PC-3 (cell line): ENCODE measurements at places on chromosomes 7 and 10. TPM values are rescaled to one million over a fixed set of nuclear protein-coding genes. Genes with fewer than 3 reads are reported as not detected.

GRCh38 chr10:42984035-42984610 is 92.7 kb upstream of the RET start:
- no peak for DNase-seq

DNA sequence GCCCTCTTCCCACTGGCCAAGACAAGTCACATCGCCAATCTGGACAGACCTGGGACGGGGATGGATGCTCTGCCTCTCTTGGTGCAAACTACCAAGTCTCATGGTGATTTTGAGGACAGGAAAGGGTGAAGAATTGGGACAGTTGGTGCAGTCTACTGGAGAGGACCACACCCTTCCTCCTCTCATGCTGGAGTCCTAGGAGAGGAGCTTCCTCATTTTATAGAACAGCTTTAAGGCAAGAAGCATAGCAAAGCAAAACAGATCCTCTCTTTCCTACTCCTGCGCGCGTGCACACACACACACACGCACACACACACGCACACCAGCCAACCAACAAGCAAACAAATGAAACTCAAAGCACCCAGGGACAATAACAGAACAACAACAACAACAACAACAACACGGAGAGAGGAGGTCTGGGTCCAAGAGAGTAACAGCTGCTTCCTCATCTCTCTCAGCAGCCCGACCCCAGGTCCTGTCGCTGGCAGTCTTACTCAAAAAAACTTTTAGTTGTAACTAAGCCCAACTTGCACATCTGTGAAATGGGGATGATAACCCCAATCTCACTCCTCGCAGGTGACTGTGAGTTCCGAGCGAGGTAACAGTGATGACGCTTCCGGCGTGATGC is 83.4 kb downstream of the TMEM178B start:
- DNase-seq: no peak

DNA sequence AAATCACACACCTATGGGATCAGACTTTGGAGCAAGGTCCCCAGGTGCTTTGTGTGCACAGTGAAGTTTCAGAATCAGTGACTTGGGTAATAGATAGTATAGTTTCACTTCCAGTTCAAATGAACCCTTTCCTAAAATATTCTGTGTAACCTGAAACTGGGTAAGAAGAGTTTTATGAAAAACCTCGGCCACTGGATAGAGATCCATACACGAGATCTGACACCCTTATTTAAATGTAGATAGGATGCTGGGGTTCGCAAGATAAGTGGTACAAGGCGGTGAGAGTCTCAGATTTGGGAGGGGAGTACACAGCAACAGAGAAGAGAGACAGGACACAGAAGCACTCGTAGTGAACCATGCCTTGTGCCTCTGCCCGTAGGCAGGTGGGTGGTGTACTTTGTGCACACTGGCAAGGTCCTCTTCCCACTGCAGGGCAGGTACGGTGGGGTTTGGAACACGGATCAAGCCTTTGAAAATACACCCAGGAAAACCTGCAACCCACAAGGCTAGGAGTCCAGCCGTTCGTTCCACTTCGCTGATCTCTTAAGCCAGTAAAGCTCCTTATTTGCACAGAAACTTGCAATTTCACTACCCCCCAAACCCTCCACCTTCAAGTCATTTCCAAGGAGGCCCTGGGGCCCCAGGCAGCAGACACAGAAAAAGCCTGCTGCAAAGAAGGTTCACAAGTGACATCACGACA is 162.8 kb downstream of the USP6NL start:
- DNase-seq: no peak

GRCh38 chr10:73634421-73634820 is 6.9 kb downstream of the MYOZ1 start:
- DNase-seq: no peak

The OPN1SW gene
- not detected in 2 replicates for total RNA-seq

- DNase-seq: no peak
Measured at GRCh38 chr7:106430103-106430502, 145.3 kb upstream of the NAMPT start.

- peak; percentile 37 for DNase-seq
Measured at GRCh38 chr7:12434012-12434642, 30.5 kb upstream of the VWDE start.

DNA sequence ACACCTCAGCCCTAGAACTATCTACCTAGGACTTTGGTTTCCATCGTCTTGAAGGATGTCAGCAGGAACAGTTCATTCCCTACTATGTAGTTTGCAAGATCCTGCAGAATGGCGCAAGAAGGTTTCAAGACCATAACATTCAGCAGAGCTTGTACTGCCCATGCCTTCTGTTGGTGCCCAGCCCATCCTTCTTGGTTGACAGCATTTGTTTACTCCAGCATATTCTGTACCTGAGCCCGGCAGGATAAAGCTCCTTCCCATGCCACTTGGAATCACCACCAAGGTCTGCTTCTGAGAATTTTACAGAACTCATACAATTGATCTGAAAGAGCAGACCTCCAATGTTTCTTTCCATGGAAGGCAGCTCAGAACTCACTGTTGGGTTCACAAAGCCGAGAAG is 150.8 kb downstream of the ARID5B start:
- DNase-seq: no peak

The DUS4L gene
- total RNA-seq: 10.2 and 12.9 TPM in 2 replicates

The CFAP70 gene
- total RNA-seq: 0.73 and 0.92 TPM in 2 replicates

GRCh38 chr10:23172429-23173213 is 19.5 kb upstream of the PTF1A start:
- no peak for DNase-seq

DNA sequence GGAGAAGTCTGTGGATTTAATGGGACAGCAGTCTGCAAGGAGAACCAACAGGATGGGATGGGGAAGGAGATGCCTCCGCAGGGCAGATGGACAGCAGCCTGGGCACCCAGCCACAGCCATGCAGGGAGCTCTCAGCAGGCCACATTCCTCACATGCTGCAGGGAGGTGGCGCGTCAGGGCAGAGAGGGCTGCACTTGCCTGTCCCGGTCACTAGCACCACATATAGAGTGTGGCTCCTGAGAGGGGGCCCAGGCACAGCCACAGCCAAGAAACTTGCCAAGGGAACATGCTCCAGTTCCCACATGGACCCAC is 86.8 kb upstream of the ZMIZ1 start:
- no peak for DNase-seq

The NKX1-2 gene
- total RNA-seq: 0.36 and 0.86 TPM in 2 replicates

DNA sequence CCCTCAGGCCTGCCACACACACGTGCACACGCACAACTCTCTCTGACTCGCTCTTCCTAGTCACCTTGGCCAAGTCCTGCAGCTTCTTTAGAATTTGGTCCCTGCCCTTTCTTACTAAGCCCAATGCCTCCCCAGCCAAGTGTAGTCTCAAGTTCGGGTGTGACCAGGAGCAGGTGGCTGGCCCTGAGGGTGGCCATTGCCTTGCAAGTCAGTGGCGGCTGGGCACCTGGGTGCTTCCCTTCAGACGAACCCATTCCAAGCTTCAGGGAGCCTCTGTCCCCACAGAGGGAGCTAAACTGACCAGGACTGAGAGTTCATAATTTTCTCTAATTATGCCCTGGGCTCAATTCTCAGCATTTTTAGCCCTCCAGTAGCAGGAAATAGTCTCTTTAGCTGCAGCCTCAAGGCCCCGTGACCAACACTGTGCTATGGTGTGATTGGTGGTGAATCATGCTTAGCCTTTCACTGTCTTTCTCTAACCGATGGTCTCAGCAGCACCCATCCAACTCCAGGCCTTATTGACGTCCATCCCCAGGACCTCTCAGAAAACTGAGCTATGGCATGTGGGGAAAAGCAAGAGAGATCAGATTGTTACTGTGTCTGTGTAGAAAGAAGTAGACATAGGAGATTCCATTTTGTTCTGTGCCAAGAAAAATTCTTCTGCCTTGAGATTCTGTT is 34.7 kb upstream of the FXYD4 start:
- no peak for DNase-seq

DNA sequence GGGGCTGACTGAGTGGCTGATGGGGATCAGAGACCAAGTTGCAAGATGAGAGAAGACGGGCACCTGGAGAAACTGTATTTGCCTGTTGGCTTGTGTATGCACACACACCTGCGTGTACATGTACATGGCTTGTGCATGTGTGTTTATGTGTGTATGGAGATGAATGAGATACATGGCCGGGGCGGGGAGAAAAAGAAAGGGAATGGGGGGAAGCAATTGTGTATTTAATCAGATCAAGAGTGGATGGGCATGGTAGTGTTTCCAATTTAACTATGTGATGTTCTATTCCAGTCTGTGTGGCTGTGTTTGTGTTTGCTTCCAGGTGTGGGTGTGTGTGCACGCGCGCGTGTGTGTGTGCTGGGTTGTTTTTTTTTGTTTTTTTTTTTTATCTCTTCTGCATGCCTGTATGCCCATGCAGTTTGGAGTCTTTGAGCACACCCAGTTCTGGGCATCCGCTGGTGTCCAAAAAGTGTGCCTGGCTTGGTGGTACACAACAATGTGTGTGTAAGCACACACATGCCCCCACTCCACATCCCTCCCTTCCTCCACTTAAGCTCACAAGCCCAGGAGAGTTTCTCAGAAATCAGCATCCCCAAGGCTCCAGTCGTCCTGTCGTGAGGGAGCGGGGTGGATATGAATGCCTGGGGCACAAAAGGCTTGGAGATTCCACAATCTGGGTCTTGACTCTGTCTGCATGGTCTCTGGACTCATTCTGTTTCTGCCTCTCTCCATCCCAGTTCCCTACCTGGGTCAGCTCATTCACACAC is 2.5 kb upstream of the VGF start:
- DNase-seq: no peak

DNA sequence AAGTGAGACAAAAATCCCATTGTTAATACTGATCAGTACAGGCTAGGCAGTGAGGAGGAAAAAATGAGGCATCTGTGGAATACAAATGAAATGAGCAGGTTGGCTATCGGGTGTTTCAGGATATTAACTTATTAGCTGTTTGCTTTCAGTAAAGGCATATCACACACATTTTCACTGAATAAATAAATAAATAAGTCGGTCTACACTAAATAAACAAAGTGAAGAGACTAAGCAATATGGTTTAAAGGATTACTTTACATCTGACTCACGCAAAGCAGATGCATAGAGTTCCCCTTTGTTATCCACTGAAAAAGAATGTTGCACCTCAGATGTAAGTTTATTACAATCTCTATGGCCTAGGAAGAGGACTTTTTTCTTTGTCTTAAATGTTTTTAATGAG is 6.3 kb upstream of the SEMA3A start:
- DNase-seq: peak; percentile 67

The HOXA1 gene
- 1.4 and 2.0 TPM in 2 replicates for total RNA-seq

The SH2B2 gene
- 8.8 and 10.7 TPM in 2 replicates for total RNA-seq
